ENCODE measurements at places on chromosomes 6 and 20. TPM values are rescaled to one million over a fixed set of nuclear protein-coding genes. Genes with fewer than 3 reads are reported as not detected.

The MAS1 gene
- under 0.01 TPM for total RNA-seq

The PDYN gene
- total RNA-seq = not detected

The PRL gene
- total RNA-seq = not detected

The GPANK1 gene
- 12.0 TPM for total RNA-seq

The ATP6V1G2 gene
- total RNA-seq = 1.2 TPM

The TNNC2 gene
- 0.43 TPM for total RNA-seq

The GNAS gene
- total RNA-seq = 214 TPM

The SALL4 gene
- total RNA-seq = 0.64 TPM

The SIRPG gene
- total RNA-seq = not detected

The MCCD1 gene
- not detected for total RNA-seq

The ZKSCAN8 gene
- total RNA-seq = 7.7 TPM

The EPPIN gene
- total RNA-seq = not detected

The TUBB2B gene
- total RNA-seq = 10.8 TPM

The DOK5 gene
- 0.24 TPM for total RNA-seq

The PCK1 gene
- total RNA-seq = not detected

The SRSF12 gene
- 1.2 TPM for total RNA-seq

The EYA2 gene
- 2.9 TPM for total RNA-seq

The PAX1 gene
- not detected for total RNA-seq

The PPP1R3D gene
- total RNA-seq = 10.6 TPM

The KIAA0408 gene
- not detected for total RNA-seq

The LGSN gene
- total RNA-seq = not detected

The TRIM10 gene
- total RNA-seq = not detected

The ANKEF1 gene
- 6.6 TPM for total RNA-seq

The LY6G6D gene
- total RNA-seq = not detected

The GGTLC1 gene
- not detected for total RNA-seq

Measured in tracheal epithelial cell (primary cell).